Stimulated activated CD4-positive, alpha-beta T cell treated with anti-CD3 and anti-CD28 coated beads, Interleukin-1b, Interleukin-23, amount 100 ng/mL, for 24 hours (primary cell): ENCODE measurements at places on chromosomes 1 and 21.

DNA sequence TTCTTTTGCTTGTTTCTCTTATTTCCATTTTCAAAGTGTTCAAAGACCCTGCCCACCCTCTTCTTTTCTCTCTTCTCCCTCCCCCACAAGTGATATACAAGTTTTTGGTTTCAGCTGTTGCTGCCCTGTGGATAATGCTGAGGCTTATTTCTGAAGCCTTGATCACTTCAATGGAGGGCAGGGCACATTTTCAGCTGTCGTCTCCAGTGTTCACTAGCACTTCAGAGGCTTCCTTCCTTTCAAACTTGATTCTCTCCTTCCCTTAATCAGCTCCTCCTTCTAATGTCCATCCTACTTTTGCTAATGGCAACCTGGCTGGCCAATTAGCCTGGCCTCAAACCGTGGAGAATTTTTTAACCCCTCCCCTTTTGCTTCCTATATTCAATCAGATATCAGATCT lies 435.7 kb upstream of the RUNX1 start:
- no peak for DNase-seq

- no peak for DNase-seq
These were observed 75.6 kb upstream of the SLFNL1 start for GRCh38 chr1:41097105-41097504.

- no peak for DNase-seq
These were observed 11.4 kb downstream of the SKI start for GRCh38 chr1:2239384-2239985.

GRCh38 chr1:185448591-185449186 lies 131.6 kb upstream of the IVNS1ABP start:
- no peak for DNase-seq

DNA sequence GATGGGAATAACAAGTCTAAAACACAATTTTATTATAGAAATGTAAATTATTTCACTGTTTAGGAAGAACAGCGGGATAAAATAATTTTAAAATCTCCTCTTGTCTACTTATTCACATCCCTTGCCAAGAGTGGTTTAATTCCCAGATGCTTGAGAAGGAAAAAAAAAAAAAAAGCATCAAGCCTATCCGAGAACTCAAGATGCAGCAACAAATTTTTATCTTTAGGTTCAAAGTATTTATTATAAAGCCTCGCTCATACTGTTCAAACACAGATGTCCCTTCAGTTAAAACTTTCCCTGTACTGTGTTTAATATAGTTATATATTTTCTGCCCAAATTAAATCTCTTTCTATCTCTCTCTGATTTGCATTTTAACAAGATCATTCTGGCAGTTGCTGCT lies 1615.8 kb downstream of the PLA2G4A start:
- no peak for DNase-seq
